Liver (tissue), 10 donors: ENCODE measurements at places on chromosomes 4 and X. TPM values are rescaled to one million over a fixed set of nuclear protein-coding genes. Genes with fewer than 3 reads are reported as not detected.
A peak's percentile ranks its signal among the peaks of the same experiment; 100 is the strongest.

The PDLIM3 gene
- total RNA-seq: 8.8 TPM

The PAK3 gene
- total RNA-seq: 0.25 TPM

DNA sequence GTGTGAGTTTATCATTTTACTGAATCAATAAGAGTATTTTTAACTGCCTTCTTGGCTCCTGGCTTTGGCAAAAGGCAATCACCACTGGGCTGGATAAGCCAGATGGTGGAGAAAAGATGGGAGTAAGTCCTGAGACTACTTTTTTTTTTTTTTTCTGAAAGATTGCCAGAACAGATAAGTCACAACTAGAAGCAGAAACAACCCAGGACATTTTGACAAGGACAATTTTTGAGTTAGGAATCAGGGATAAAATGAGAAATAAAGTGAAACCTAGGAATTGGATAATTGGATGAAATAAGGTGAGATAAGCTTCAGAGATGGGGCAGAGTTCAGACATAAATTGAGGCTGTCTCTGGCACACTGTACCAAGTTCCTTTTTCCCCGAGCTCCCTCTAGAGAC is 471.0 kb downstream of the KLHL13 start:
- no peaks in the 10 kb centered on the region for H3K27me3 ChIP-seq
- H3K4me1 ChIP-seq: no peaks in the 10 kb centered on the region
- no peak overlapping the region for H3K27ac ChIP-seq
- no peak for DNase-seq
- H3K36me3 ChIP-seq: no peaks in the 10 kb centered on the region

DNA sequence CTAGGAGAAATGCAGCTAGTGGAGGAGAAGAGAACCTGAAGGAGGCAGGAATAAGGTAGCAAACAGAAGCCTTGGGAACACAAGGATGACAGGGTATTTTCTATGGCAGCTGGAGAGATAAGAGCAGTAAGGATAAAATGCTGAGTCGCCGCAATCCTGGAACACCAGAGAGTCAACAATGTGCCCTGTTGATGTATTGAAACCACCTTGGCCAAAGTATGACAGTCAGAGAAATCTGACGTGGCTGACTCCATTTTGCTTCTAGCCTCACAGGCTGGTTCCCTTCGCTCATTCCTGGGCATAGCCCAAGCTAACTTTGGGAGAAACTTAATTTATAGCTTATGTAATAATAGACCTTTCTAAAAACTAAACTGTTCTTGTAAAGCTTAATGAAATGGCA is 56.6 kb upstream of the C4orf54 start:
- no peaks in the 10 kb centered on the region for H3K36me3 ChIP-seq
- H3K27ac ChIP-seq: no peak overlapping the region
- H3K4me1 ChIP-seq: no peaks in the 10 kb centered on the region
- no peak overlapping the region for H3K4me3 ChIP-seq
- H3K27me3 ChIP-seq: no peaks in the 10 kb centered on the region
- no peak for DNase-seq

The WDR17 gene
- total RNA-seq: 0.84 TPM

- peak; percentile 83 for DNase-seq
- H3K36me3 ChIP-seq: no peaks in the 10 kb centered on the region
- no peak overlapping the region for H3K4me3 ChIP-seq
- peaks cover 18% of the 10 kb centered on the region for H3K4me1 ChIP-seq
- H3K27me3 ChIP-seq: no peaks in the 10 kb centered on the region
- H3K27ac ChIP-seq: peak overlapping the region; percentile 62
These were observed 48.0 kb downstream of the RAPGEF2 start for GRCh38 chr4:159150821-159151390.

DNA sequence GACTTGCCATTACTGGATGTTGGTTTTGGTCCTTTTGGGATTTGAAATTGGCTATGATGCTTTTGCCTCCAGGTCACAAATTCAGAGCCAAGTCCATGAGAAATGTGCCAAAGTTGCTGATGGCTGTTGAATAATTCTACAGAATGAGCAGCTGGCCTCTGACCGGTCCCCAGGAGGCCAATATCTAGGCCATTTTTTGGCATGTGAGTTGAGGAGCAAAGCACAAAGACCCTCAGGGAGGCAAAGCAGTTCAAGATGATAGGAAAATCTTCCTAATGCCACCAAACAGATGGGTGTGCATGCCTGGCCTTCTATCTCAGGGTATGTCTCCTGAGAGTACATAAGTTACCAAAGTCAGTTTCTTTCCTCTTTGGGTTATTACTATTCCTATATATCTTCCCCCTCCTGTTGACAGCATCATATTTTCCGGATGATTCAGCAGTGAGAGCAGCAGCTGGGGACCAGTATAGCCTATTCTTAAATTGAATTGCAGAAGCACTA is 44.4 kb downstream of the SEL1L3 start:
- no peak overlapping the region for H3K27ac ChIP-seq
- no peak for DNase-seq
- no peaks in the 10 kb centered on the region for H3K27me3 ChIP-seq
- no peaks in the 10 kb centered on the region for H3K36me3 ChIP-seq

The RNF175 gene
- total RNA-seq: 0.65 TPM

The SLC7A11 gene
- total RNA-seq: 1.9 TPM

The GAB3 gene
- 10.4 TPM for total RNA-seq
